NCI-H446 treated with DMSO at 0.1 percent for 48 hours (cell line): ENCODE measurements at places on chromosomes 16 and 17.

GRCh38 chr16:84507011-84507982, 2.8 kb upstream of the MEAK7 start:
- no peak for DNase-seq

DNA sequence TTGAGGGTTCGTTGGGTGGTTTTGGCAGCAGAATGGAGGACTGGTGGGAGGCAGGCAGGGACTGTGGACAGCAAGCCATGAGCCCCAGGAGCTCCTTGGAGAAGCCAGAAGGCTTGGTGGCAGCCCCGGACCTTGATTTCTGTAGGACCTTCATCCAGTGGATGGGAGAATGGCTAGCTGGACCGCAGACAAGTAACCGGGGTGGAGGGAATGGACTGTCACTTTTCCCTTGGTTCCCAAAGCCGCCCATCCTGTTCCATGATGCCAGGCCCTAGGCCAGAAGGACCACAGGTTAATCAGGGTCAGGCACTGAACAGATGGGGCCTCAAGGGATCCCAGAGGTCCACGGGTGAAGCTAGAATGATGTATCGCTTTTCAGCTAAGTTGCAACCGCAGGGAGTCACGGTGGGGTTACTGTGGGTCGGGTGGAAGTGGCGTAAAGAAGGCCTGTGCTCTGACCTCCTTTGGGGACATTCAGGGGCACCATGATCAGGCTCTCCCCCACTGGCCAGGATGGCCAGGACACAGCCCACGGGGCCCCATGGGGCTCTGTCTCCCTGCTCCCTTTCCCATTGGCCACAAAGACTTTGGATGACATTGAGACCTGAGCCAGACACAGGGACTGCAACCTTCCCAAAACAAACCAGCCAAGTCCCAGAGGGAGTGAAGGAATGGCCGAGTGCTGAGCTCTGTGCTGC, 66.9 kb upstream of the MRTFB start:
- no peak for DNase-seq

GRCh38 chr17:52841971-52842370, 683.5 kb upstream of the CA10 start:
- no peak for DNase-seq

GRCh38 chr16:6573577-6573976, 759.1 kb upstream of the RBFOX1 start:
- DNase-seq = no peak

- peak; percentile 76 for DNase-seq
These were observed at the start of gene CHTF18 for GRCh38 chr16:788399-789126. TSS of gene CHTF18 (plus strand) at chr16:788620. CDS start at chr16:788685, 65 bp downstream.

GRCh38 chr17:17341452-17341851, 38.3 kb downstream of the NT5M start:
- DNase-seq = no peak

GRCh38 chr17:29150161-29150560, 30.0 kb downstream of the MYO18A start:
- DNase-seq = no peak
